Fibroblast of skin of left biceps (primary cell): ENCODE measurements at places on chromosomes 1 and 21.

- no peak for DNase-seq
Observed at GRCh38 chr1:226066415-226067078, 4.0 kb downstream of the H3-3A start.

- no peak for DNase-seq
Observed at GRCh38 chr21:17436626-17437111, 76.2 kb upstream of the CXADR start.

DNA sequence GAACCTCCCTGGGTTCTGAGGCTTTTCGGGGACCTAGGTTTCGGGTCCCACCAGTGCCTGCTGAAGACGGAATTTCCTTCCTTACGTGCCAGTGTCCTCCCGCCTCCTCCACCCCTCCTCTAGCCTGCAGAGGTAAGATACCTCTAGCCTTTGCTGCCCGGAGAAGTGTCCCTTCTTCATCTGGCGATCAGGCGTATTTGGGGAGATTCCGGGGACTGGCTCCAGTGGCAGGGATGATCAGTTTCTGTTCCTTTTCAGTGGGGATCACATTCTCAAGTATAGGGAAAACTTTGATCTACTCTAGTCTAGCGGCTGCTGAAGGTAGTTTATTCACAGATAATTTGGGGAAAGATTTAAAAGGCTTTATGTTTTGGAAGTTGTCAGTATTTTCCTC is 674 bp downstream of the CEP350 start:
- no peak for DNase-seq

DNA sequence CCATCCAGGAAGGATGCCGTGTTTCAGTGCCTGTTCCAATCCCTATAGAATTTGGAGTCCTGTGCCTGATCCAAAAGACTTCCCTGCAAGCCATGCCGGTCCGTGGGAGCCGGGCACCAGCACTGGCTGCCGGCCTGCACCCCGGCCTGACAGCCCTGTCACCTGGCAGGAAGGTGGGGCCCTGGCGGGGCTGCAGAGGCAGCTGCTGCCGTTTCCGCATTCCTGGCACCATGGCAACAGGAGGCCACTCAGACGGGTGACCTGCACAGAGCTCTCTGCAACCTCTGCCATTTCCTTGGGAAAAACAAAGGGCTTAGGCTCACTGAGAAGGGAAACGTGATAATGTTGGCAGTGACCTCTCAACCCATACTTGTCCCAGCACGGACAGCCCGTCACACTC is 63.2 kb upstream of the TMEM51 start:
- no peak for DNase-seq

DNA sequence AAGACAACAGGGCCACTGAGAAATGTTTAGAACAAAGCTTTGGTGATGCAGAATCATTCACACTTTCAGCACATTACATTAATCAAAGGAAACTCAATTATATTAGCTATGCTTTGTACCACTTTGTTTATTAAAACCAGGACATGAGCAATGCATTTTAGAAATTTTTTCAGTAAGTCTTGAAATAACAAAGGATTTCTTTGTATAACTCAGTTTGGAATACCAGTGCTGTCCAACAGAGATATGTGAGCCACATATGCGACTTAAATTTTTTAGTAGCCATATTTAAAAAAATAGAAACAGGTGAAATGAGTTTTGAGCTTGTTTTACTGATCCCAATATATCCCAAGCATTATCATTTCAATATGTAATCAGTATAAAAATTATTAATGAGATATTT is 18.8 kb upstream of the F3 start:
- DNase-seq, result no peak

- no peak for DNase-seq
Observed at GRCh38 chr1:26583646-26584485, 54.3 kb downstream of the RPS6KA1 start.

DNA sequence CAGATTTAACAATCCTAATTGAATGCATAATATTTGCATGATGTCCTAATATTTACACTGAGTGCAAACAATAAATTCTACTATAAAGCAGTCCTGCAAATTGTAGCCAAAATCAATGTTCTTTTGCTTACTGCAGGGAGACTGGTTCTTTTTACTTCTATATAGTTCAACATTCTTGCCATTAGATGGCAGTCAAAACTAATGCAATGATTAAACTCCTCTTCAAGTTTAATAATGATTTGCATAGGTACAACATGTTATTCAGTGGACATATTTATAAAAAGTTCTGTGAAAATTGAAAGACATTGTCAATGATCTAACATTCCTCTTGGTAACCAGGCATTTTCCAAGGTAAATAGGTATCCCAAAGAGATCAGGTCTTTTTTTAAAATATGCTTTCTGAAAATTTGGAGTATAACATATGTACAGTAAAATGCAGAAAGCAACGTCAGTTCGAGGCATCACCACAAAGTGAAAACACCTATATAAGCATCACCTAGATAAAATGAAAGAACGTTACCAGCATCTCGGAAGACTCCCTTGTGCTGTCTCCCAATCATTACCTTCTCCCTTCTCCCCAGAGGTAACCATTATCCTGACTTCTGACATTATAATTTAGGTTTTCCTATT is 9.8 kb upstream of the FNBP1L start:
- no peak for DNase-seq

GRCh38 chr1:205452364-205452763 is 3.5 kb downstream of the BLACAT1 start:
- DNase-seq, result no peak

DNA sequence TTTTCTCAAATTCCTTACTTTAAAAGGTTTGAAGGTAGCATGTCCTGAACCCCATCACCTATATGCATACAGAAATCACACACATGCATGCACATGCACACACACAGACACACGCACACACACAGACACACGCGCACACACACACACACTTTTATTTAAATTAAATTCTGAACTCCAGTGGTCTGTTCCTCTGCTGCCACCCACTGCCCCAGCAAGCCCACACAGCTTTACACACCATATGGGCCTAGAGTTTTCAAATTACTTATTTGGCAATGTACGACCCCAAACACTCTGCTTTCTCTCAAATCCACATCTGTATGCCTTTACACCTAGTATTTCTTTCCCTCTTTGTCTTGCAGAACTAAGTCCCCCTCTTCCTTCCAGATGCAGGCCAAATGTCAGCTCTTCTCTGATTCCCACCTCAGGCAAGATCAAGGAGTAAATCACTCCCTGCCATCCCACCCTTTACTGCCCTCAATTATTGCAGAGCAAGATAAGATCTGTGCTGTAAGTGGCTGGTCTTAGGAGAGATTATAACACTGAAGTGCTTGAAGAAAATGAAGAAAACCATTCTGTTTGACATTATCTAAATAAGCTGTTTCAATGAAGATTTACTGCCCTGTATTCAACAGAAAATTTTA is 429.9 kb upstream of the CXADR start:
- DNase-seq, result no peak

GRCh38 chr1:212601524-212601923 is 7.0 kb upstream of the ATF3 start:
- DNase-seq, result no peak

DNA sequence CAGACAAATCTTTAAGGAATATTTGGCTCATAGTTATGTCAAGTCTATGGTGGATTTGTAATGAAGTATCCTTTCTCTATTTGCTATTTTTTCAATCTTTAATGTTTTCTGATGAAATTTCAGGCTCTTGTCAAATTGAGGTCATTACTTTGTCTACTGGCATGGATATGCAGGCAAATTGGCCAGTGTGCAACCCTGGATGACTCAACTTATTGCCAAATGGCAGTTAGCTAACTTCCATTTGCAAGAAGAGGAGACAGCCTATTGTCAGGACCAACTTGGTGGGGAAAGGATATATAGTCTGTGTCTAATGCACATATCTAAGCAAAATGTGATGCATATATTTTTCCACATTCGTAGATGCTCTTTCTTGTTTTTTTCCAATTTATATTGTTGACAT is 530.5 kb downstream of the PTBP2 start:
- peak; percentile 40 for DNase-seq

GRCh38 chr1:69312055-69312732 is 255.5 kb upstream of the LRRC7 start:
- DNase-seq, result no peak

- DNase-seq, result no peak
Observed at GRCh38 chr1:27127419-27127818, 27.5 kb downstream of the SLC9A1 start.

DNA sequence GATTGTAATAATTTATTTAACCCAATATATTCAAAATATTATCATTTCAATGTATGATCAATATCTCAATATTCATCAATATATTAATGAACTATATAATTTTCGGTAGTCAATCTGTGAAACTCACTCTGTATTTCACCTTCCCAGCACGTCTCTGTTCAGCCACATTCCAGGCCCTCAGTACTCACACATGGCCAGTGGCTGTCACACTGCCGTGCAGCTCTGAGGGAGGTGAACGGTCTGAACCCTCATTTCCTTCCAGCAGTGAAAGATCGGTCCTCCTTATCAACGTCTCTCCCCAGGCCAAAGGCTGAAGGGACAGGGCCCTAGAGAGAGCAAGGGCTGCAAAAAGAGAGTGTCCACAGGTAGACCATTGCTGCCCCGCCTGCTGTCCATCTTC is 39.5 kb upstream of the ZNF124 start:
- no peak for DNase-seq

DNA sequence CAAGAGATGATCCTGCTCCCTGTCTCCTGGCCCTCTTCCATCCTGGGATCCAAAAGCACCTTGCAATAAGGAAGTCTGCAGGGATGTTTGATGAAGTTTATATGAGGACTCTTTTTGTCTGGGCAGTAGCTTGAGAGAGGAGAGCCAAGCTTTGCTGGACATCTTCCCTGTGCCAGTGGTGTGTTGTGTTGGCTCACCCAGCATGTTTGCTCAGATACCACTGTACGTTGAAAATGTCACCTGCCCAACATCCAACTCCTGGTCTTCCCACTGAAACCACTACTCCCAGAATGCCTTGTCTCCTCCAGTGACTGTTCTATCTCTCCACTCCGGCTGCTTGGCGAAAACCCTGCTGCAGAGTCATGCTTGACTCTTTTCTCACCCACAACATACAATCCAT is 12.8 kb downstream of the CDK18 start:
- no peak for DNase-seq

GRCh38 chr1:21773585-21773984 is 9.4 kb downstream of the USP48 start:
- no peak for DNase-seq

GRCh38 chr1:84715342-84716019 is 25.2 kb upstream of the SSX2IP start:
- DNase-seq, result no peak

DNA sequence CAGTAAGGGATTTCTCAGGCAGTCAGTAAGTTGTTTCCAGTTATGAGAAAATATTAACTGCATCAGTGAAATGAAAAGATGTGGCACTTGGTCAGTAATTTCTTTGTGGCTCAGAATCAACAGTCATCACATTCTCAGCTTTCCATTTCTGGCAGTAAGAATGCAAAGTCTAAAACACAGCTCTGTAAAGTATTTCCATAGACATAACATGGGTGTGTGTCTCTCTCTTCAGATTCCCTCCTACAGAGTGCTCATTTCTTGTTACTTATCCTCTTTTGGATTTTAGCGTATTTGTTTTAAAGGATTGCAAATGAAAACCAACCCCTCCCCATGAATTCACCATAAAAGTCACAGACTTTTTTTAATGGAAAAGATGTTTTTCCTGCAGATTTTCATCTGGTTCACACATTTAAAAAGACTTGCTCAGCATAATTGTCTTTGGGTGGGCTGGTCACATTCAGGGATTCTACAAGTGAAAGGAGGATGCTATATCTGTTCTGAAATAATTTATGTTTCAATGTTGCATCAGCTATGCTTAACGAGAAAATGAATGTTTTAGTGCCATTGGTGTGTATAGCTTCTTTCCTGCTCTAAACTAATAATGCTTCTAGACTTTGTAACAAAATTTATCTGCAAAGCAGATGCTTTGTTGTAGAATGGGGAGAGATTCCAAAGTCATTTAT is 34.6 kb upstream of the CD55 start:
- DNase-seq, result peak; percentile 23

GRCh38 chr1:248890549-248891498 is 15.2 kb upstream of the PGBD2 start:
- no peak for DNase-seq

GRCh38 chr1:244664353-244664752 is 11.4 kb downstream of the DESI2 start:
- DNase-seq, result no peak

DNA sequence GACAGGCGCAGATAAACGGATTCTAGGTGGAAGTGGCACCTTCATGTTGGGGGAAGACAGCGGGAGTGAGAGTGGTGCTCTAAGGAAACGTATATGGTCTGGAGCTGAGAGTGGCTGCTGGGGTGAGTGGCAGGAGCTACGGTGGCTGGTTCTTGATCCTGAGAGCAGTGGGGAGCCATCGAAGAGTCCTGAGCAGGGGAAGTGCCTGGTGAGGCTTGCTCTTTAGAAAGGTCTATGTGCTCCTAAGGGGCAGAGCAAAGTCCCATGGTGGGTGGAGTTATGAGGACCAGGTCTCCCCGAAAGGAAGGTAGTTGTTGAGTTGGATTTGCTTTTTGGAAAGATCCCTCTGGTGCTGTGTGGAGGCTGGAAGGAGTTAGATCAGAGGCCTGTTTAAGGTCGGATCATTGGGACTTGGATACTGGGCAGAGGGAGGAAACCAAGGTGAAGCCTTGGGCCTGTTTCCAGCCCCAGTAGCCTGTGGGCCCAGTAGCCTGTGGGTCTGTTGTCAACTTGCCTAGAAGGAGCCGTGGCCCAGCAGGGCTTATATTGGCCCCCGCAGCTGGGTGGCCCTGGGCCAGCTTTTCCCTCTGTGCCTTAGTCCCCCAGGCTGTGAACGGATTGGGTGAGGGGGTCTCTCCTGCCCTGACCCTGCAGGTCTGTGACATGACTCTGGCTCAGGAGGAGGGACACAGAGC is 33.0 kb downstream of the ACOT11 start:
- DNase-seq, result no peak

DNA sequence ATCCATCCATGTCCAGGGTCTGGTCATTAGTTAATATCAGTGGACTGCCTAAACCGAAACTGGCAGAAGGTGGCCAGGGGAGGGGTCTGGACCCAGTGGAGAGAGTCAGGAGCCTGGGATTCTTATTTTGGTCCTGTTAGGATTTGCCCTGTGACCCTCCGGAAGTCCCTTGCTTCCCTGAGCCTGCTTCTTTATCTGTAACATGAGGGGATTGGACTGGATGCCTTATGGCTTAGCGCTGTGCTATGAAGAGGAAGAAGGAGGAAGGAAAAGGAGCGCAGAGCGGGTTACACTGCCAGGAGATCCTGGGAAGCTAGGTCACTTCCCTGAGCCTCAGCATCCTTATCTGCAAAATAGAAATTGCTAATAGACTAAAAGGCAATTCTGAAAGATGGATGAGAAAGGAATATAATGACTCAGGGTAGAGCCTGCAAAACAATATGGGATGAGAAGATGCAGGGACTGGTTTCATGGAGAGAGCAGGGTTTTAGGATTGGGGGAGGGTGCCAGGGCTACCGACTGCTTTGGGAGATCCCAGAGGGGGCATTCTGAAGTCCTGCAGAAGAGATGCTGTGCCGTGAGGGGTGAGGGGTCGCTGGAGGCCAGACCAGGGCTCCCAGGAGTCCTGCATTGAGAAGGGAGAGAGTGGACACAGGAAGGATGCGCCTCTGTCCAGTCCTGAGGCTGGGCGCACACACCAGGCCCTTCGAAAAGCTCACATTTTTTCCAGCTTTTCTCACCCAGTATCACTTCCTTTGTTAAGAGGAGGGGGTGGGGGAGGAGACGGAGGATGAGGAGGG is 460 bp upstream of the ADORA1 start:
- no peak for DNase-seq
